Keratinocyte (primary cell): ENCODE measurements at places on chromosomes 11 and 22.

- DNase-seq = no peak
Observed at GRCh38 chr22:42459287-42460063, 27.3 kb upstream of the NFAM1 start.

GRCh38 chr22:32801537-32802236 is at the start of gene TIMP3:
Gene TIMP3, plus strand, starts transcription at chr22:32801705. Its CDS starts 297 bp downstream, at chr22:32802002.
- no peak for DNase-seq

DNA sequence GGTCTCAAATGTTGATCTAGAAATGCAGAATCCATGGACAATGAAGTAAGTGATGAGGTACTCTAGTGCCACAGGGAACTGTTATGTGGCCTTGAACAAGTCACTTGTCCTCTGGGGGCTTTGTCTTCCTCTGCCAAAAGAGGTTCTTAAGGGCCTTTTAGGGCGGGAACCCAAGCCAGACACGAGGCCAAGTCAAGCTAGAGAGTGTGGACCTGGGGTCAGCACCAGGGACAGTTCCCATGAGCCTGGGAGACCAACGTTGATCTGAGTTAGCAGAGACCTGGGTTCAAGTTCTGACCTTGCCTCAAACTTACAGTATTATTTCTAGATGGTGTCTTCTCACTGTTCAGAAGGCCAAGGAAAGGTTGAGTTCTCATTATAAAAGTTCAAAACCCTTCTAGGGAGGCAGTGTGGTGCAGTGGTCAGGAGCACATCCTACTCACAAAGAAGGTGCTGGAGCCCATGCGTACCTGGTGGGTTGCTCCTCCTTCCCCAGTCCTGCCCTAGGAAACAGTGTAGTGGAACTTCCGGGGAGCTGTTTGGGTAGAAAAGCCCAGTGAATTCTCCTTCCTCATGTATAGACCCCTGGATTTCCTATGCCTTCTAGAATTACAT is 121.5 kb downstream of the CHST1 start:
- DNase-seq = no peak

- no peak for DNase-seq
Observed at GRCh38 chr11:729492-730074, 17.7 kb upstream of the TALDO1 start.
